ENCODE measurements at places on chromosomes 7 and 10.

DNA sequence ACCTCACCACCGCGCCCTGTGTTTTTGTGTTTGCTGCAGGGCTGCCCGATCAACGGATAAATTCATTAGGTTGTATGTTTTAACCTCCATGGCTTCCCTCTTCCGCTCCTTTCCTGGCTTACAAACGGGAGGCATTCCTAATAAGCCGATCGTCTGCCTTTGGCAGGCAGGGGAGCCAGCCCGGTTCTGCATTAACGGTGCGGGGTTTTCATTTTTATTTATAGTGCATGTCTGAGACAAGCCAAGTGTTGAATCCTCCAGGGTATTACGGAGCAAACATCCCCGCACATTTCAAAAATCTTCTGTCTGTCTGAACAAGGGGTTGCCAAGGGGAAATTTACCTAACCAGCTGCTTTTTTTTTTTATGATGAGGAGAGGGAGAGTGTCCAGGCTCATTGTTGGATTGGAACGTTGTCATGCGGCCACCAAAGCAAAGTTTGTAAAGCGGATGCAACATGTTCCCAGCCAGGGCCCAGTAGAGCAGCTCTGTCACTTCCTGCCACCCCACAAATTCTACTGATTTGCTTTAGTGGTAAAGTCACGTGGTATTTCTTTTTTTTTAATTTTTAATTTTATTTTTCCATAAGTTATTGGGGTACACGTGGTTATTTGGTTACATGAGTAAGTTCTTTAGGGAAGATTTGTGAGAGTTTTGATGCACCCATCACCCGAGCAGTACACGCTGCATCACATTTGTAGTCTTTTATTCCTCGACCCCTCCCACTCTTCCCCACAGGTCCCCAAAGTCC is 92.3 kb upstream of the BAIAP2L1 start:
- DNase-seq, result no peak

DNA sequence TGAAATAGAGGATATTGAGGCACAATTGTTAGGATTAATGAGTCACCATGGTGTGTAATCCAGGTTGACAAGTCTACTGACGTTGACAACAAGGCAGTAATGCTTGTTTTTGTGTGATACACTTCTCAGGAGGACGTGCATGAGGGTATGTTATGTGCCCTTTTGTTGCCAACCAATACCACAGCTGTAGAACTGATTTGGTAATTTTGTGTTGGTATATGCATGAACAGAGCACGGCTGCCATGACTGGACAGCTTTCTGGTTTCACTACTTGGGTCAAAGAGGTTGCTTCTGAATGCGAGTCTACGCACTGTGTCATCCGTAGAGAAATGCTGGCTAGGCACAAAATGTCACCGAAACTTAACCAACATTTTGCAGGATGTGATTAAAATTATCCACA is 32.9 kb downstream of the PHTF2 start:
- no peak for DNase-seq

DNA sequence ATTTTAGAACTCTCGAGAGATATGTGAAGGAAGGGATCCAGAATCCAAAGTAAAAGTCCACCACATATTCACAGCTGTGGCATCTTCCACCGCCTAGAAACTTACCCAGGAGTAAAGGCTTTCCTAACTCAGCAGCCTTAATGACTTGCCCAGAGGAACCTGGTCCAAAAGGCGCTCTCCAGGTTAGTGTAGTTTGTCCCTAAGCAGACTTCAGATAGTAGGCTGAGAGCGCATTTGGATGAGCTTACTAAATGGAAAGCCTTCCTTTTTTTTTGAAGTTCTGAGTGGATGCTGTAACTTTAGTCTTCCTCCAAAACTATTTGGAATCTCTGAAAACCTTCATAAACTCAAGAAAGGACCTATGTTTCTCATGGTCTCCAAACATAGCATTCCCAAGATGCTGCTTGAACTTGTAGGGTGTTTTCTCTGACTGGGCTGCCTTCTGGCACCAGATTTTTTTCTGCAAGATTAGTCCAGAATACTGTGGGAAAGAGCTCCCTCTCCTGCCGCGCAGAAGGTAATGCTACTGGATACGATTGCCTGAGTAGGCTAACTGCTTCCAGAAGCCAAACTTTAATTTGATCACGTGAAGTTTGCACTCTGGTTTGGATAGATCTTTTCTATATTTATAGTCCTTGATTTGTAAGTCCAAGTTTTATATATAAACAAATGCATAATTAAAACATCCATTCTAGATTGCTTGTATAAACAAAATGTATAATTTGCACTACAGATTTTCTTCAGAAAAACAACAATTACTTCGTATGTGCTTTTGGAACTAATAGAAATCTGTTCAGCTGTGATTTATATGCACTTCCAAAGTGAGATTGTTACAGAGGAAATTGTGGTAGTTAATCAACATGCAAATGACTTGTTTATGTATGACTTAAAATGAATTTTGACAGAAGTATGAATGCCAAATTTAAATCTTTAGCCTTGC is 19.6 kb upstream of the GPR37 start:
- peak; percentile 54 for DNase-seq

GRCh38 chr7:139118805-139119485 is 9.4 kb upstream of the ZC3HAV1 start:
- peak; percentile 80 for DNase-seq

DNA sequence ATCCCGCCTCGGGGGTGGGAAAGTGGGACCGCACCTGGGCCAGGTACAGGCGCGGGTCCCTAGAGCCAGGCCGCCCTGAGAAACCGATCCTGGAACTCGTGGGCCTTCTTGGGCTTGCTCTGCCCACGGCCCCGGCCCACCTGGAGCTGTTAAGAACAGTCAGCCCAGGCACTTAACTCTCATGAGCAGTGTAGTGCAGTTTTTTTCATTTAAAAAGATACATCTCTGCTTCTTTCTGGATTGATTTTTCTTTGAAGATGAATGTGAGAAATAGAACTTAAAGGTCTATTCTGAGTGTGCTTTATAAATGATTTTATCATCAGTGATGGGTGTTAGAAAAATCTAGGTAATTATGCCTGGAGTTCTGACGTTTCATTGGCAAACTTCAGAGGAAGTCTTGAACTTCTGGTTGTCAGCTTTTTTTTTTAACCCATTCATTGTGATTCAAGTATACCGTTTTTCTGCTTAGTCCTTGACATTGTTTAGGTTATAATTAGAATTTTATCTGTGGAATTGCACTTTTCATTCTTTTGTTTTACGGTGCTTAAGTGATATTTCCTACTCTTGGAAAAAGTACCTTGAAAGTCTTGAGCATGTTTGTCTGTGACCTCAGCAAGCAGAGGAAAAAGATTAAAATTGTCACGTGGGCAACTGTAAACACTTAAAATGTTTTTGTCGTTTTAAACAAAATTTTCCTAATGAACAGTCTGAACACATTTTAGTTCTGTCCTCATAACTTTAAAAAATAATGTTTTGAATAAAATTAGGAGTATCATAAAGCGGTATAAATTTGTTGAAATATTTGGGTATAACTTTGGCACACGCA is 906 bp downstream of the CDK1 start:
- DNase-seq, result no peak

- no peak for DNase-seq
Observed at GRCh38 chr7:55024776-55025175, 6.0 kb downstream of the EGFR start.

DNA sequence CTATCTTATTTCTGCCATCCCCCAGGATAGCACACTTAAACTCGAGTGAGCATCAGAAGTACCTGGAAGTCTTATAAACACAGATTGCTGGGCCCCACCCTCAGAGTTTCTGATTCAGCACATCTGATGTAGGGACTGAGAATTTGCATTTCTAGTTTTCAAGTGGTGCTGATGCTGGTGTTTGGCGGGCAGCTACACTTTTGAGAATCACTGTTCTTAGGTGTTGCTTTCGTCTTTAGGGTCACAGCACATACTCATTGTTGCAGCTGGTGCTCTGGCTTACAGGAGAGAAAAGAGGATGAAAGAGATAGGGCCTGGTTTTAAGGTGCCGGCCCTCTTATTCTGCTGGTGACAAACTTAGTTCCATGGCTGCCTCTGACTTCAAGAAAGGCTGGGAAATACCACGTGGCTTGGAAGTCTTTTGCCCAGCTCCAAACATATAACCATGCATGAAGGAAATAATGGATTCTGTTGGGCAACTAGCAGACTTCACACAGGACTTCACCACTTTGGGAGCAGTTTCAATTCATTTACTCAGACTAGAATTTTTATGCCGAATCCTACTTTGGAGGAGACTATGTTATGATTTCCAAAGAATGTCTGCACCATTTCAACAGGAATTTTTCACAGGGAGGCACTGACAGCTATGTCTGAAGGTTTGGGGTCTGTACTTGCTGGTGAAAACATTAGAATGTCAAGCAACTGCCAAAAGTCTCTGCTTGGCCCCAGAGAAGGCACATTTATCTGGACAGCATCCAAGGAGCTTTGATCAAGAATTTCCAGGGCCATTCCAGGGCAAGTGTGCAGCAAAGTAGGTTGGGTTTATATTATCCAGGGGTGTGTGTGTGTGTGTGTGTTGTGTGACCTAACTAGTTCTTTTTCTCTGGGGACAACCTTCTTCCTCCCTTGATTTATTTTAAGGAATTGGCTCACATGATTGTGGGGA is 6.9 kb upstream of the MINDY4 start:
- DNase-seq, result no peak

DNA sequence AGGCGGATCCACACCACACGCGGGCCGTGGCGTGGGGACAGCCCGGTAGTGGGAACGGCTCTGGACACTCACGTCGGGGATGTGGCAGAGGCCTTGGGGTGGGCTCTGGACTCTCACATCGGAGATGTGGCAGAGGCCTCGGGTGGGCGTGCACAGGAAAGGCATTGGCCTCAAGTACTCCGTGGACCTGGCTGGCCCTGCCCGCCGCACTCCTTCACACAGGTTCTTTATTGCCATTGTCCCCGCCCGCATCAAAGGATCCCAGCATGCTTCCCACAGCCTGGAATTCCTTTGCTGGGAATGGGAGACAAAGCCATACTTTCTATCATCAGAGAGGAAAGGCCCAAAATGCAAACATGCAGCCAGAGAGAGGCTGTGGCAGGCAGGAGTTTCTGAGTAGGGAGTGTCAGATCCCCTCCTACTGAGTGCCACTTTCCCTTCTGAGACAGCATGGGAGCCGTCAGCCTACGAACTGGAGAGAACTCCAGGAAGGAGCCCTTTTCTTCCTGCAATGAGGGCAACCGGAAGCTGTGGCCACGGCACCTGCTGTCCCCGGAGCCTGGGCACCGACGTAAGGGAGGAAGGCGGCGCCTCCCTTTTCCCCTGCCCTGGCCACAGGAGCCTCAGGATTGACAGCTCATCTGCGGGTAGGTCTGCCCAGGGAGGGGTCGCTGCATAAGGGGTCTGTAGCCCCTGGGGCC is 51.5 kb downstream of the RBM17 start:
- DNase-seq, result no peak

- DNase-seq, result no peak
Observed at GRCh38 chr7:7959979-7960670, 8.5 kb upstream of the GLCCI1 start.

DNA sequence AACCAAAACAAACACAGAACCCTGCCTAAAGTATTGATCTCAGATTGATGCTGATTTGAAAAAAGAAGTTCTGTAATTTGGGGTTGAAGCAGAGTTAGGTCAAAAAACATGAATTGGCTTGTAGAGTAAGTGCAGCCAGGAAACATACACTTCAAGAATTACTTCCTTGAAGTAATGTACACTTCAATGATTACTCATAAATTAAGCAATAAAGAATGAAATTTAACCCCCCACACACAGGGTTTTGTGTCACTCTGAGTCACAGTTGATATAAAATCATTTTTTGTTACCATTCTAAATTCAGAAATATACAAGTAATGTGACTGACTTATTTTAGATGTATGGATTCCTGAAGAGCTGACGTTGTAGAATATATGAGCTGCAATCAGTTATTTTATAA is 622.2 kb downstream of the POM121L12 start:
- DNase-seq, result no peak

DNA sequence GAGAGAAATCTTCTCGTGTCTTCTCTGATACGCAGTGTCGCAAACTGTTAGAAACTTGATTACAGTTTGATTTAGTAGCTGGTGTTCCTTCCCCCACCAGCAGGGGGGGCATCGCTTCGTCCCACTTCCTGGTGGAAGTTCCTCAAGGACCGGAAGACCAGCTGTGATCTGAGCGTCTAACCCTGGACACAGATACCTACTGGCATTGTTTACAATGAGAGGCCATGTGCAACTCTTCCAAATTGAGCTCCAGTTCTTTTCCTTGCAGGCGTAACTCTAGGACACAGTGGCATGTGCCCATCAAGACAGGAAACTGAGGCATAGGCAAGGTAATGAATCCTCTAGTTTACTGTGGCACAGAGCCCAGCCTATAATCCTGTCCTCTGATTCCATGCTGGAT is 219.0 kb downstream of the CCDC3 start:
- peak; percentile 61 for DNase-seq

- DNase-seq, result no peak
Observed at GRCh38 chr7:38615665-38616064, 15.5 kb downstream of the AMPH start.

DNA sequence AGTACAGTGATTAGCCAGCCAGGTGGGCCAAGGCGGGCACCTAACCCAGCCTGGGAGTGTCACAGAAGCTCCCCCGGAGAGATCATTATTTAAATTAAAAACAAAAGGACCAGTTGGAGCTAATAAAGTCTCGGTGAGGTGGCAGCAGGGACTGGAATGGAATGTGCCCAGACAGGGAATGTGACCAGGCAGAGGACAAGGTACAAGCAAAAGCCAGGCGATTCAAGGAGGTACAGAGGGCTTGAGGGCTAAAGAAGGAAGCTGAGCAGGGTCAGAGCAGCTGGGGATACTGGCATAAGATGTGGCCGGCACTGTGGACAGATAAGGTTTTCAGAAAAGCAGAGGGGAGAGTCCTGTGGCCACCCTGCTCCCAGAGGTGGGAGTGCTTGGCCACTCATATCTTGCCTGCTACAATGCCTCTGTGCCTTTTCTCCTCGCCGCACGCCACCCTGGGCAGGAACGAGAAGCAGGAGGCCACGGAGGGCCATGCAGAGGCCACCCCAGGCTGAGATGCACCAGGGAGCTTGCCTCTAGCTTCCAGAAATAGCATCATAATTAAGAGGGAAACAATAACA is 13.2 kb downstream of the TMEM273 start:
- DNase-seq, result no peak

- DNase-seq, result no peak
Observed at GRCh38 chr7:113431406-113431805, 313.1 kb upstream of the SMIM30 start.

- DNase-seq, result no peak
Observed at GRCh38 chr10:130014263-130015074, 50.4 kb upstream of the EBF3 start.

DNA sequence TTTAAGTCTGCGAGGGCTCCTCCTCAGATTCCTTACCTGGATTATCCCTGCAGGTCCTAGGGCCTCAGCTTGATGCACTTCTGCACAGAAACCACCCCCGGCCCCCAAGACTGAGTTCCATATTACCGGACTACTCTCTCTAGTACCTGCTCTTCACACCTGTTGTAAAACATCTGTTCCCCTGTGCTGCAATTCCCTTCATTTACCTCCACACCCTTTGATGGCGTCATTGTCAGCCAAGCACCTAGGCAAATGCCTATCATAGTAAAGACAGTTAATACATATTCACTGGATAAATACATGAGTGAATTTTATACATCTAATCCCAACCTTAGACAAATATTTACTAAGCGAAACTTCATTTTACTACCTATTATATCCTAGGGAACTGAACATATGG is 275.5 kb downstream of the PLXDC2 start:
- no peak for DNase-seq
